CD8-positive, alpha-beta memory T cell (primary cell): ENCODE measurements at places on chromosomes 3 and 15.

- DNase-seq, result no peak
These were observed 153.2 kb downstream of the UNC13C start for GRCh38 chr15:54131410-54131809.

DNA sequence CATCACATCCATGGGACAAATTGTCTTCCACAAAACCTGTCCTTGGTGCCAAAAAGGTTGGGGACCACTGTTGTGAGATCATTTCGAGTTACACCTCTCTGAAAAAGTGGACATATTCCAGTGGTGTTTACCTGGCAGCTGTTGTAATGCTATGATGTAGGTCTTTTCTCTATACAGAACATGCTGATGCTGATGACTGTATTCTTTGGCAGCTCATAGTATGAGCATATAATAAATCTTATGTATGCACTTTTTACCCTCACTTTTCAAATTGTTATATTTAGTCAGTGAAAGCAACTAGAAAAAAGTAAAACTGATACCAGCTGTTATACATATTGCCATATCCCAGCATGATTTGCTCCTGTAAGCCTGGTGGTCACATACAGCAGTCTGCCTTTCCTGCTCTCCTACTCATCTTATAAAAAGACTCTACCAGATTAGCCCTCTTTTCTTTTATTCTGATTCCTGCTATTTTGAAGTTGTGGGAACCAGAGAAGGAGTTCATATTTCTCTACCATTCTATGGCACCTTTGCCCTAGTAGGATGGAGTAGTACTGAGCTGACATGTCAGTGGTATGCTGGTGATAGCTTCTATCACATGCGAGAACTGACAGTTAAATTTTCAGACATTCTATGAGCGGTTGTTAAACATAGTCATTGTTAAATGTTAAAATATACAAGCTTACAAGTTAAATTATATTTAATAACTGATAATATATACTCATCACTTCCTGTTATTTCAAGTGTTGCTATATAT, 128.7 kb downstream of the FNDC3B start:
- no peak for DNase-seq

- no peak for DNase-seq
These were observed 21.8 kb downstream of the MRPS11 start for GRCh38 chr15:88489321-88489720.

- no peak for DNase-seq
These were observed 37.8 kb upstream of the ATP10A start for GRCh38 chr15:25900901-25901300.

DNA sequence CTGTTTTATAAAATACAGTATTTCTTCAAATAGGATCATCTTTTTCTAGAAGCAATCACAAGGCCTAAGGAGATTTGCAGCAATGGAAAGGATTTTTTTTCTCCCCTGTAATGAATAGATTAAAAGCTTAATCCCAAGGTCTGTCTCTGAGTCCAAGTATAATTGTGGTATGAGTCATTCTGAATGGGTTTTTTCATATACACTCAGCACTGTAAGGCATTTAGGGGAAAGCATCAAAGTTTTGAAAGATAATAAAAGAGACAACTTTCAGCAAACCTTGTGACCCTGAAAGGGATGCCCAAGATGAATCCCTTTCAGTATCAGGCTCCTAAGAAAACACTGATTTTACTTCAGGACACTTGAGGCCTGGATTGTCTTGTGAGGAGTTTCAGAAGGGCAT, 23.3 kb upstream of the LARS2 start:
- DNase-seq, result no peak

DNA sequence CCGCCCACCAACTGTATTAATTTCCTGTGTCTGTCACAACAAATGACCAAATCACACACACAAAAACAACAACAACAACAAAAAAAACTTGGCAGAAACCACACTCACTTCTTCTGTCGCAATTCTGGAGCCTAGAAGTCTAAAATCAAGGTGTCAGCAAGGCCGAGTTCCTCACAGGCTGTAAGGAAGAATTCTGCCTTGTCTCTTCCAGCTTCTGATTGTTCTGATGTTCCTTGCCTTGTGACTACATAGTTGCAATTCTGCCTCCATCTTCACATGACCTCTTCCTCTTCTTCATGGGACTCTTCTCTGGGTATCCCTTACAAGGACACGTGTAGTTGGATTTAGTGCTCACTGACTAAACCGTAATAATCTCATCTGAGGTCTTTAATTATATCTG, 61.4 kb downstream of the IL12A start:
- no peak for DNase-seq

DNA sequence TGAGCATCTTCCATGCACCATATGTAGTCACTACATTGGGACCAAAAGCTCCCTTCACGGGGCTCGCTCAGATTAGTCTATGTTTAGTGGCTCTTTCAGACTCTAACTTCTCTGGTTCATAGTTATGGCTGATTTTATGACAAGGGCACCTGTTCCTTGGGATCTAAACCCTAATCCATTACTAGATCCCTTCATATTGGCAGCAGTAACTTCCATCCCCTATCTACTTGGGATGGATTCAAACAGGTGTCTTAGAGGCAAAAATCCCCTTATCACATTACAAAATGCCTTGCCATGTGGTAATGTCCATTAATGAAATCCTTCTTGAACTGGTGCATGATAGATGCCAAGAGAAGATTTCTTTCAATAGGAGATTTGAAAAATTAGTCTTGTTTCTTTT, 96.7 kb upstream of the TP63 start:
- no peak for DNase-seq

DNA sequence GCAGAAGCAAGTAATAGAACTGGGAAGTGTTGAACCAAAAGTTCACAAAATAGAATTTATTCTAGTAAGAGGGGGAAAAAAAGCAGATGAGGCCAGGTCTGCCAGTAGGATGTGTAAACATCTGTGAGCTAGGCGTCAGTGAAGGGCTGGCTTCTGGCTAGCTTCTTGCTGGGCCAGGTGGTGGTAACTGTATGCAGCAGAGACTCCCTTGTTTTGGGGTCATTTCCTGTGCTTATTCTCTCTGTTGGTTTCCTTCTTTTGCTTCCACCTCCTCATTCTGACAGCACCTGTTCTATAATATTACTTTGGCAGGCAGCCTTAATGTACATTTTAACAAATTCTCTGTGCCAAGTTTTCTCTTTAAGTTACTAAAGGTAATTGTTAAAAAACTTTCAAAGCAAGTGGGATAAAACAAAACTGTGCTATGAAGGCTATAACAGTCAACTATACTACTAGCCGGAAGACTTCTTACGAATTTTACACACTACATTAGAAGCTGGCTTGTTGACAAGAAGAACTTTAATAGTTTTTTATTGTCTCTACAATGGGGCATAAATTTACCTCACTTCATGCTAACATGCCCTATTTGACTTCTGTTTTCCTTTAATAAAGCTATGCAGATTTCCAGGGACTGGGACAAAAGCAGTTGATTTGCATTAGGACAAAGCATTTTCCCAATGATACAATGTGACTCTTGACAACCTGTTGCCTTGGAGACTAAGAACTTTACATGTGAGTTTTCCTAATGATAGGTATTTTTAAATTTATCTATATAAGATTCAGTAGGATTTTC, 318.8 kb upstream of the NAALADL2 start:
- no peak for DNase-seq

DNA sequence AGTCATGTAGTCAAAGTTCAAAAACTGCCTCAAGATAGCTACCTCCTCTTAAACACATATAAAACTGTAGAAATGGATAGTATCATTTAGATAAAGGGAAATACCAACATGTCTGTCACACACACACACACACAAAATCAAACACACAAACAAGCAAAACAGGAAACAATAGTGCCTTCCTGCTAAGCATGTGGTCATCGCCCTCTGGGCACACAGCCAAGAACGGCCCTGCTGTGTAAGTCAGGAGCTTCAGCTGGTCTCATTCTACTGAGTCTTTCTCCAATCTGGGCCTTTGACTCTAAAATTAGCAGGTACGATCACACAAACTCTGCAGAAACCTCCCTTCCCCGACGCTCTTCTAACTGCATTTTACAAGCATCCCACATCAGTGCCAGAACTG, 272.2 kb upstream of the CHRNA7 start:
- no peak for DNase-seq

DNA sequence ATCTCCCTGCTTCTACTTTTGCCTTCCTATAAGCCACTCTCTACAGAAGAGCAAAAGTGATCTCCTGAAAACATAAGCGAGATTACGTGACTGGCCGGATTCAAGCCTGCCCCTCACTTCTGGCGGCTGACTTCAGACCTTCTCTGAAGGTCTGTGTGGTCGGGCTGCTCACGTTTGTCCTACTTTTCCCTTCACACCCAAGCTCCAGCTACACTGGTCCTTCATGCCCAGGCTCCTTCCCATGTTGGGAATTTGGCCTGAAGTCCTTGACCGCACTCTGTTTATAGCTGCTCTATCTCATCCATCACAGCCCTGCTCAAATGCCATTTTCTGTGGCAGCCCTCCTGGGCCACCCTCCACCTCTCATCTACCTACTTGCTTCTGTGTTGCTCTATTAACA, 6.7 kb upstream of the PLA2G4E start:
- no peak for DNase-seq

DNA sequence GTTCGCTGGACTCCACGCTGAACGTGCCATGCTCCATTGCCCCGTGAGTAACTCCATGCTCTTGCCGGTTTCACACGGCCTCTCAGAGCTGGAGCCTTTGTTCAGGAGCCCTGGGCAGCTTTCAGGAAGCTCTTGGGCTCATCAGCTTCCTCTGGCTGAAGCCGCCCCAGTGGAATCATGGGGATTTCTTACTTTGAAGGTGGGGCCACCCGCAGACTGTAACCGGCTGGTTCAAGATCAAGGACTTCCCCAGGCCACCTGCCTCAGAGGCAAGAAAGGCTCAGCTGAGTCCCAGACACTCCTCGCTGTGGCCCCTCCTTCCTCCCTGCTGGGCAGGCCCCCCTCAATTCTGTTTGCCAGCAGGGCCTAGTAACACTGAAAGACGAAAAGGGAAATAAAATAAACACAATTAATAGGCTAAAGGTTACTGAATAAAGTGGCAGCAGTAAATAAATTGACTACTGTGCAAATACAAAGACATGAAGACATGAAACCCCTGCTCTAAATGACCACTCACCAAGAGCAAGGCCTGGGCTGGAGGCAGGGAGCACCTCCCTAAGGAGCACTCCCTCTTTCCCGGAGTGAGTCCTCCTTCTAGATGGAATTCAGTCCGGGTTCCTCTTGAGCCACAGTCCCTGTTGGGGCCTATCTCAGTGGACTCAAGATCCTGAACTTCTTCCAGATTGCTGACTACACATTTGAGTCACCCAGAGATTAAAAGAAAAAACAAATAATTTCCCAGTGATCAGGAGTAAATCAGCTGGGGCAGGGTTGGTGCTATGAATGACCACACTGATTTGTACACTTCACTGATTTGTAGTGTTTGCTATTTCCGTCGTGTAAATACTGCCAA, 51.0 kb downstream of the ZDHHC19 start:
- peak; percentile 21 for DNase-seq

DNA sequence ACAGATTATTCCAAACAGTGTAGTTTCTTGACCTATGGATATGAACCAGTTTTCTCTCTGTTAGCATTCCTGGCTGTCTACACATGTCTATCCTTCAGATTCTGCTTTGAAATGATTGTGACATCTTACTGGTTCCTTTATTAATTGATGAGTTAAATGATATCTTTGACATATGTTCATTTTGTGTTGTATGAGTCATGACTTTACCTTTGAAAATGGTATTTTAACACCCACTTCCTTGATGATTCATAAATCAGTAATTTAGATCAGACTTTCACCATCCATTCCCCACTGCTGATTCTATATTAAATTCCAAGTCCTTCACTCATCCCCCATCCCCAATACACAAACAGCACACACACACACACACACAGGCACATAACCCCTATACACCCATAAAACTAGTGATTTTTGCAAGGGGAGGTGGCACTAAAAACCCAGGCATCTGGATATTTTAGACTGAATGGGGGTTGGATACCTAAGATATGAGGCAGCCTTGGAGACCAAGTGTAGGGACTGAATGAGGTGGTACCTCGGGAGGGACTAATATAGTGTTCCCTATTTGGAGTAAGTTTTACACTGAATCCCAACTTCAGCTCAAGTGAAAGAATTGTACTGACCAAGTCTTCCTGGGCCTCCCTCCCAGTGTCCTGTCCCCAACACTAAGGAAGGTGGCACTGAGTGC, 9.7 kb downstream of the CCK start:
- no peak for DNase-seq

DNA sequence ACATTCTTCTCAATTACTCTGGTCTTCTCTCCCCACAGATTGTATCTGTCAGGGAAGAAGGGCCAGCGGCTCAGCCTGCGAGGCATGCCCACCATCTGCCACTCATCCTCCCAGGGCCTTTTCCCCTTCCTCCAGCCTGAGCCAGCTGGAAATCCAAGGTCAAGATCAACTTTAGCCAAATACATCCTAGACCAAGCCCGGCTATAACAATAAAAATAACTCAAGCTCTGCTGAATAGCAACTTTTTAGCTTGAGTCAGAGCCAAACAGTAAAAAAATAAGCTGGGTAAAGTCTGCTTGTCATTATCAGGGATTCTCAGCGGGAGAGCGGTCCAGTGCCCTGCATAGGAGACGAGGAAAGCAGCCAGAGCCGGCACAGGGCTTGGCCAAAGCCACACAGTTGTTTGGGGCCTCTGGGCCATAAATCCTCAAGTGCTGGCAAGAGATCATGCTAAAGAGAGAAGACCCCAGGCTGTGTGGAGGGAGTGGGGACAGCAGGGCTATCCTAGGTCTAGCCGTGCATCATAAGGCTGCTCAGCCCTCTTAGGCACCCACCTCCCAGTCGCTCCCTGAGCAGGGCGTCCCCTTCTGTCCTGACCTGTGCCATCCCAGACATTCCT, 76.2 kb upstream of the HERC1 start:
- DNase-seq, result no peak

DNA sequence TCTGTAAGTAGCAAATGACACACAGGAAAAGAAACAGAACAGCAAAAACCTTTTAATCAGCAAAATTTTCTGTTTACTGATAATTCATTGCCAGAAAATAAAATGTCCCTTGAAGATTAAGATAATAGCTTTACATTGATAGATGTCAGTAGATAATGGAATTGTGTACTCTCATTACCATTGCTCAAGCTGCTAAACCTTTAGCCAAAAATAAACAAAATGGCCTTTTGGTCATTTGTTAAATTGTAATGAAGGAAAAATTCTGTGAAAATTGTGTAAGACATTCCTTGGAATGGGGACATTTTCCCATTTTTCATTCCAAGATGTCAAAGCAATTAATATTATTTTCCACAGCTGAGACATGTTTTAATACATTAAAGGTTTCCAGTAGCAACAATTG, 189.8 kb downstream of the PLOD2 start:
- DNase-seq, result no peak

DNA sequence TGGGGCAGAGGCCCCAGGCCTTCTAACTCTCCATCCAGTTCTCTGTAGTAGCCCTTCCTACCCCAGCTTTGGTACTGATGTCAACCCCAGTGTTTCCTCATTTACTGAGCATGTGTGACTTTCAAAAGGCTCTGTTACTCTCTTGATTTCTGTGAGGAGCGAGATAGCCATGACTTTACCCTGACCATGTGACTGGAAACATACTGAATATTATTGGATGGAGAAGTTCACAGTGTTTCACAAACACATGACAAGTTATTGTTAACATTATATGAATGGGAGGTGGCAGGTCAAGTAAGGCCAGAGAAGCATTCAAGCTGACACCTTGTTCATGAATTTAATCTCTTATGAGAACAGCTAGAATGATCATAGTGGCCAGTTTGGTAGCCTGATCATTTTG, 53.7 kb downstream of the MAGI1 start:
- no peak for DNase-seq

GRCh38 chr15:86691091-86691663, 611.5 kb downstream of the AGBL1 start:
- no peak for DNase-seq
